ENCODE measurements at places on chromosomes 5 and 9.
A peak's percentile ranks its signal among the peaks of the same experiment; 100 is the strongest.

GRCh38 chr9:71929223-71929622, 17.8 kb downstream of the C9orf85 start:
- DNase-seq, result no peak

GRCh38 chr5:128257076-128257475, 173.5 kb downstream of the SLC12A2 start:
- no peak for DNase-seq

GRCh38 chr5:30108051-30108450, 1085.4 kb upstream of the CDH6 start:
- no peak for DNase-seq

GRCh38 chr5:36988396-36988795, 111.8 kb downstream of the NIPBL start:
- DNase-seq, result no peak

DNA sequence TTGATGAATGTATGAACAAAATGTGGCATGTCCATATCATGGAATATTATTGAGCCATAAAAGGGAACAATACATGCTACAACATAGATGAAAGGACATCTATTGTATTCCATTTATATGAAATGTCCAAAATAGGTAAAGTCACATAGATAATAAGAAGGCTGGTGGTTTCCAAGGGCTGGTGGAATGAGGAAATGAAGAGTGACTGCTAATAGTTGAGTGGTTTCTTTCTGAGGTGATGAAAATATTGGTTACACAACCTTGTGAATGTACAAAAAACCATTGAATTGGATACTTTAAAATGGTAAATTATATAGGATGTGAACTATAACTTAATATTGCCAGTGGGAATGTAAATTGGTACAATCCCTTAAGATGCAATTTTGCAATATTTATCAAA, 5.2 kb downstream of the ARSB start:
- no peak for DNase-seq

DNA sequence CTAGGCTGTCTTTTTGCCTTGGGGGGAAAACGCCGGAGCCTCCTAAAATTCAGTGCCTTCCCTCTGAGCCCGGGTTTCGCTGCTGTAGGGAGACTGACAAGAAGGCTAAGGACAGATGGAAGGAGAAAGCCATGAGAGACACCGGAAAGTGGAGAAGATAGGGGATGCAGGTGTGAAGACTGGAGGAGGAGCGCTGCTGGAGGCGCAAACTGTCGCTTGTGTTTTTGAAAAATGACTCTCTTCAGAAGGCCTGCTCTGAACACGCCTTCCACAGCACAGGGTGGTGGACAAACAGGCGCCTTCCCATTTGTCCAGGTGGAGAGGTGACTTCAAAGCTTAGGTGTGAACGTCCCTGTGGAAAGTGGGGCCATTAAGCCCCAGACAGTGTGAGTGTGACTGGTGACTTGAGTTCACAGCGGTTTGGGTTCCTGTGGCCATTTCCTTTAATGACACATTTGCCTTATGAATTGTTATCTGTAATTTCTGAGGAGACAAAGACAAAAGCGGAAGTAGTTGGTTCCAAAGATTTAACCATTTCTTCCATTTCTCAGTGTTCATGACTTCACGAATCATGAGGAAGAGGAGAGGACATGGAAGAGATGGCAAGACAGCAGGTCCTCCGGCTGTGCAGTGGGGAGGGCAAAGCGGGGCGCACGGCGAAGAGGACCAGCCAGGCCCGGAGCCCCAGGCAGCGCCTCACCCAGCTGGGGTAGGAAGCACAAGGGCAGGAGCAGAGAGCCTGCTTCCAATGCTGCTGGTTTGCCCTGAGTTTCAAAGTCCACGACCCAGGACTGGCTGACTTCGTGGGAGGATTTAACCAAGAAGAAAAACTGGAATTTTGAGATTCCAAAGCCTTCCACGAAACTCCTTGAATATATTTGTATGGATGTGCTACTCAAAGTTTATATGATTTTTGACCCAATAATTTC, 27.8 kb upstream of the SEMA4D start:
- DNase-seq, result no peak

- DNase-seq, result peak; percentile 60
Measured at GRCh38 chr5:154610321-154611154, 132.5 kb upstream of the HAND1 start.

DNA sequence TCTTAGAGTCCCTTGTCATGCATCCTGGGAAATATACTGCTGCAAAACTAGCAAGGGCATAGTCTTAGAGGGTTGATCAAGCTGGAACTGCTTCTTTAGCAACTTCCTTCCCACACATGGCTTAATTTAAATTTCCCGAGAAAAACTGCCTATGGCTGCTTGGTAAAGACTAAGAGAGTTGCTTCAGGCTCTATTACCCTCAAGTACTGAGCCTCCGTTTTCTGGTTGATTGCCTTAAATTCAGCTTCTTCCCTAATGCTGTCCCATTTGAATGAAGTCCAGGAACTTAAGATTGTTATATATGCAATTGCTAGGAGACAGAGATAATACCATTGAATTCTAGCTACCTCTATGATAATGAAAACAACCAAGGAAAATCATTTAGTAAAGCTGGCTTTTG, 385.7 kb upstream of the CYLC2 start:
- DNase-seq, result no peak

- no peak for DNase-seq
Measured at GRCh38 chr9:68705531-68706362, 707 bp downstream of the PIP5K1B start.

DNA sequence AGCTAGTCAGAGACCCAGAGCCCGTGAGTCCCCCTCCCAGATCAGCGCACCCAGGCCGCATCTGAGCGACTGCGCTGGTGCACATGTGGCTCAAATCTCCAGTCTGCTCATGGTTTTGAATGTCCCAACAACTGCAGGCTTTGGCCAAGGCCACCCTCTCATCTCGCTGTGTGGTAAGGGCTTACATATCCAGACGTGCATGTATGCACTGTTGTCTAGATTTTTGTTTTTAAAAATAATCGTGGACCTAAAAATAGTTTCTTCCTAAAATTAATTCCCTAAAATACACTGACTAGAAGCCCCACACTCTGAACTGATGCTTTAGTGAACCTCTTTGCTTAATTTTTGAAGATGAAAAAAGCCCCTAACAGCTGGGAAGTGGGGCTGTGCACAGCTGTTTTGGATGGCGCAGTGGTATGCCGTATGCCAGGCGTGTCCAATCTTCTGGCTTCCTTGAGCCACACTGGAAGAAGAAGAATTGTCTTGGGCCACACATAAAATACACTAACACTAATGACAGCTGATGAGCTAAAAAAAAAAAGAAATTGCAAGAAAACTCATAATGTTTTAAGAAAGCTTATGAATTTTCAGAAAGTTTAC, 143.0 kb upstream of the LHFPL2 start:
- no peak for DNase-seq

DNA sequence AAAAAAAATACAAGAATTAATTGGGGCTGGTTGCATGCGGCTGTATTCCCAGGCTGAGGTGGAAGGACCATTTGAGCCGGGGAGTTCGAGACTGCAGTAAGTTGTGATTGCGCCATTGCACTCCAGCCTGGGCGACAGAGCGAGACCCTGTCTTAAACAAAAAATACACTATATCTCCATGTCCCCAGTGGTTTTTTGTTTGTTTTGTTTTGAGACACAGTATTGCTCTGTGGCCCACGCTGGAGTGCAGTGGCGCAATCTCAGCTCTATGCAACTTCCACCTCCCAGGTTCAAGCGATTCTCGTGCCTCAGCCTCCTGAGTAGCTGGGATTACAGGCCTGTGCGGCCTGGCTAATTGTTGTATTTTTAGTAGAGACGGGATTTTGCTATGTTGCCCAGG, 1.2 kb downstream of the COQ4 start:
- DNase-seq, result no peak

- no peak for DNase-seq
Measured at GRCh38 chr5:66807743-66808142, 211.6 kb downstream of the MAST4 start.

- no peak for DNase-seq
Measured at GRCh38 chr9:81537964-81538363, 151.4 kb downstream of the TLE1 start.

DNA sequence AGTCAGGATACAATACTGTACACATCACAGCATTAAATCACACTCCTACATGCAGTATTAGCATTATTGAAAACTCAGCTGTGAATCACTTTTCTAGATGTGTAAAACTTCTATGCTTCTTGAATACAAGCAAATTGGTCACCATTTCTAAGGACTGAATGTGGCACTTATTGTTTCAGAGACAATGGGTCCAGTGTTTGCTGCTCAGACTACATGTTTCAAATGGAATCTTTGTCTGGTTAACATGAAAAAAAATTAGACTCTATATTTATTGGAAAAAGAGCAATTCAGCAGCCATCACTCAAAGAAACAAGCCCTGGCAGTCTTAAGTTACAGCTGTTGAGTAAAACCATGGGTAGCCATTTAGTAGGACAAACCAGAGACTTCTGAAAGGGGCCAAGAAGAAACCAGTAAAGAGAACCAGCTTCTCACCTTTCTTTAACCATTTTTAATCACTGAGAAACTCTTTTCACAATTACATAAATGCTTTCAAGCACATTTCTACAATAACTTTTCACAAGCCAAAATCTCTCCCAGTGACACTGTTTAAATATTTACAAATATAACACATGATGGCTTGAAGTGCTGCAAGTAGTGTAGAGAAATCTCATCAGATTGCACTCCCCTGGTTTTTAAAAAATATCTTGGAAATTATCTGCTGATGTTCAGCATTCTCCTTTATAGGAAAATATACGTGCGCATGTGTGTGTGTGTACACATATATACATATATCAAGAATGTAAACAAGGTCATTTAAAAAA, 35.2 kb downstream of the OR2K2 start:
- DNase-seq, result no peak
